ENCODE measurements at places on chromosomes 2 and 18.

DNA sequence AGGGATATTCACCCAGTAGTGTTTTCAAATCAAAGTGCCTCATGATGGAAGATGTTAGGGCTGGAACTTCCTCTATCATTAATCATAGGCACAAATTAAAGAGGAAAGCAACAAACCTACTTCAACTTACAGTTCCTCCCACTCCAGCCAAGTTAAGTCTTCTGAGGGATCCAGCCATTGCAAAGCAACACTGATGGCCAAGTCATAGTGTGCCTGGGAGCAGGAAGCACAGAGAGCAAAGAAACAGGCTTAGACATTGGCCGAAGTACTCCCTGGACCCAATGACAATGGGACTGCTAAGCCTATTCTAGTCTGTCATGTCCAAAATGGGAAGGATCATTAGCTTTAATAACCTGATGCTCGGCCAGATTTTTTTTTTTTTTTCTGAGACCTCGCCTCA is 7.0 kb downstream of the C2orf80 start:
- no peak for DNase-seq

GRCh38 chr2:64283006-64283570 is 138.9 kb upstream of the PELI1 start:
- DNase-seq: no peak

- DNase-seq: no peak
These were observed 80.9 kb downstream of the GALNT1 start for GRCh38 chr18:35662293-35663062.

- no peak for DNase-seq
These were observed 53.5 kb downstream of the ATP8B1 start for GRCh38 chr18:57749604-57749970.

- DNase-seq: no peak
These were observed 3.4 kb downstream of the EML4 start for GRCh38 chr2:42172566-42172965.

GRCh38 chr2:37085731-37086147 is 1.4 kb downstream of the GPATCH11 start:
- DNase-seq: peak; percentile 77

DNA sequence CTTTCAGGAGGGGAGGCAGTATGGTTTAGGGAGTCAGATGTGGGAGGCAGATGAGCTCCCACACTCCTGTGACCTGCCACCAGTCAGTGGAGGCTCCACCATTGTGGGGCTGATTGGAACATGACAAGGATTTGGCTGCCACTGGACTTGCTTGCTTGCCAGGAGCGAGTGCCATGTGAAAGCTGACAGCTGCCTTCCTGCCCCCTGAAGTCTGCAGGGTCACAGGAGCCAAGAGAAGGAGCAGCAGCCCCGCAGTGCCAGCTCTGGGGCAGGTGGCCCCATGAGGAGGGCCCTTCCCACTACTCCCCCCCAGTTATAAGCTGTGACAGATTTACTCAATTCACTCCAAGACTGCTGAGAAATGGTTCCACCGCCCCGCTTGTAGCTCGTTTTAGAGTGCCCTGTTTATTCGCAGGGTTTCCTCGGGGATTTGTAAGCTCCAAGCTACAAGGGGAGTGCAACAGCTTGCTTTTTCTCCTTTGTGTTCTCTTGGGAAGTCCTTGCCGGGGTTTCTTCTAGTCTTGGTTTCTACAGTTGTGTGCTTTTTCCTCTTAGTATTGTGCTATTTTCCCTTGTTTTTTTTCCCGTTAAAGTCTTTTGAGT is 414.3 kb downstream of the MEIS1 start:
- no peak for DNase-seq

DNA sequence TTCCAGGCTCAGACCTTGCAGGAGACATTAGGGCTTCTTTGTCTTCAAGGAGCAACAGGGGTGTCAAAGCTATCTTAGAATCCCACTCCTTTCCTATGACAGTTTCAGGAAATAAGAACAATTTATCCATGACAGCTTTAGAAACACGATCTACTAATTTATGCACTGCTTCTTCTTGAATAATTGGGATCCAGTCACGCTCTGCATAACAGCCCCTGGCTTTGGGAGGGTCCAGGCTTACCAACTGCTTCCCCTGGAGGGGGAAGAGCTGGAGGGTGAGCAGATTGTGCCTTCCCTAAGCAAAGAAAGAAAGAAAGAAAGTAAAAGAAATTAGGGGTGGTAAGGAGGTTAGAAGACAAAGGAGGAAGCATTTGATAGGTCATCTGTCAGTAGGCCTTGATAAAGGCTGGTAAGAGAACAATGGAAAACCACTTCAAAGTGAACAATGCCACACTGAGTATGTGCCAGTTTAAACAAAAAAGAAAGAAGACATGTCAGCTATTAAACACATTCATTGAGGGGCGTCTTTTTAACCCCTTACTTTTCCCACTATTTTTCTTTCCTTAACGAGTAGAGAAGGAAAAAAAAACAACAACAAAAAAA is 327.6 kb downstream of the DCC start:
- DNase-seq: no peak

- DNase-seq: peak; percentile 37
These were observed 51.0 kb upstream of the CYP26B1 start for GRCh38 chr2:72198532-72199241.

DNA sequence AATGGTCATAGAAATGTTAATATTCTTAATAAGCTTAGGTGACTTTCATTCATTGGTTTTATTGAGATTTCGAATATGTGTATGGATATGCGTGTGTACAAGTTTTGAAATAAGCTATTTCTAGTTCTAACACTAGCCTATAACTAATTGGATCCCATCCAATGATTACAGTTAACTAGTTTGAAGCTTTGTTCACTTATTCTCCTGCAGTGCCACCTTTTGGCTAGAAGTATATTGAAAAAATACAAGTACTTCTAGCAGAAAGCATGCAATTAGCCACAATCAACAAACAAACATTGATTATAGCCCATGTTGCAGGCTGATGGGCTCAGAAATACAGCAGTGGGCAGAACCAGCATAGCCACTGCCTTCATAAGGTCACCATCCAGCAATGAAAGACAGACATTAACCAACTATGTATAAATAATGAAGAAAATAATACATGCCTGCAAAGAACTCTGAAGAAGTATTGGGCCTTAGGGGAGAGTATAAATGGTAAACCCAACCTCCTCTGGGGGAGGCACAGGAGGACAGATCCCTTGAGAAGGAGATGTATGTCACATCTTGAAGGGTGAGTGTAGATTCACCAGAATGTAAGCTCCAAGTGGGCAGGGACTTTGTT is 5.1 kb upstream of the PIEZO2 start:
- DNase-seq: peak; percentile 65

- peak; percentile 82 for DNase-seq
These were observed 42.1 kb upstream of the GALR1 start for GRCh38 chr18:77207540-77207939.

DNA sequence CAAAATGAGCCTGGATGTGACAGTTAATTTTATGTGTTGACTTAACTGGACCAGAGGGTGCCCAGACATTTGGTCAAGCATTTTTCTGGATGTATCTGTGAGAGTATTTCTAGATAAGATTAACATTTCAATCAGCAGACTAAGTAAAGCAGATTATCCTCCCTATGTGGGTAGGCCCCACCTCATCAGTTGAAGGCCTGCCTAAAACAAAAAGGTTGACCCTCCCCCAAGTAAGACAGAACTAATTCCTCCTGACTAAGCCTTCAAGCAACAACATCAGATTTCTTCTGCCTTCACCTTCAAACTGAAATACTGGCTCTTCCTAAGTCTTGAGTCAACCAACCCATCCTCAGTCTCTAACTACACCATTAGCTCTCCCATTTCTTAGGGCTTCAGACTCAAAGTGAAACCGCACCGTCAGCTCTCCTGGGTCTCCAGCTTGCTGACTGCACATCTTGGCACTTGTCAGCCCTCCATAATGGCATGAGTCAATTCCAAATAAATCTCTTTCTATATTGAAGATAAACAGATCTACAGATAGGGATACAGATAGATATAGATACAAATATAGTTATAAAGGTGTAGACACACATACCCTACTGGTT is 47.9 kb downstream of the MEMO1 start:
- DNase-seq: no peak

- no peak for DNase-seq
These were observed 8.2 kb downstream of the CDH2 start for GRCh38 chr18:28168725-28169124.

DNA sequence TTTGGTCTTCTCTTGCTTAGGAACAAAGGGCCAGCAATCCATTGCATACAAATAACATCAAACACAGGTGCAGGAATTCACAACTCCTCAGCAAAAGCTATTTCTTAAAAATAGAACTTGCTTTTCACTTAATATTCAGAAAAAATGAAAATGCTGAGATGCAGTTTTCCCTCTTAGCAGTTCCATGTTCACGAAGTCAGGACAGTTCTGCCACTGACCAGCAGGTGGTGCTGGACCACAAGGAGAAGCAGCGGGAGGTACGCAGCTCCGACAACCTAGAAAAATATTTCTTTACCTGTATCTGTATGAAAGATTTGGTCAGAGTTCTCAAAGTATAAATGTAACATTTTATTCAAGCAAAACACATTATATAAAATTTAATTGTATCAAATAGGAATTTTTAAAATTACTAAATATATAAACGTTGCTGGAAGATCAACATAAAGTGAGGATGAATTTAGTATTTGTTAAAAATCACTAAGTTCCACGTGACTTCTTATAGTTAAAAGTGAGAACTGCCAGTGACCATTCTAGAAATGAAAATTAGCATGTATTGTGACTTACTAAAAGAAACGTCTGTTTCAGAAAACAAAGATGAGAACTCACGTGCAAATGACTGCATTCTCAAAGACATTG is 48.8 kb downstream of the ADNP2 start:
- peak; percentile 64 for DNase-seq

DNA sequence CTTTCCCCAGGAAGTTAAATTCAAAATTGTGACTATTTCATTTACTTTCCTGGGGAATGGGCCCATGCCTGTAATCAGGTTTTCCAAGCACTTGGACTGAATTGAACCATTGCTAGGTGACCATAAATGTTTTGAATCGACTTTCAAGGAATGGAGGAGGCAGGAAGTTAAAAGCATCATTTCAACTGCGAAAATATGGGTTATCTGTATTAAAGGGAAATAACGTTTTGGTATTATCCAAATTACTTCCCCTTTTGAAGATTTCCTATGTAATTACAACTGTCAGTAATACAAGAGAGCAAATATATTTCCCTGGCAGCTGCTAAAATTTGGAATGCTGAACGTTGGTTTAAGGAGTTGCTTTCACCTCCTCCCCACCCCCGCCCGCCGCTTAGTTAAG is 19.0 kb downstream of the PNO1 start:
- no peak for DNase-seq

DNA sequence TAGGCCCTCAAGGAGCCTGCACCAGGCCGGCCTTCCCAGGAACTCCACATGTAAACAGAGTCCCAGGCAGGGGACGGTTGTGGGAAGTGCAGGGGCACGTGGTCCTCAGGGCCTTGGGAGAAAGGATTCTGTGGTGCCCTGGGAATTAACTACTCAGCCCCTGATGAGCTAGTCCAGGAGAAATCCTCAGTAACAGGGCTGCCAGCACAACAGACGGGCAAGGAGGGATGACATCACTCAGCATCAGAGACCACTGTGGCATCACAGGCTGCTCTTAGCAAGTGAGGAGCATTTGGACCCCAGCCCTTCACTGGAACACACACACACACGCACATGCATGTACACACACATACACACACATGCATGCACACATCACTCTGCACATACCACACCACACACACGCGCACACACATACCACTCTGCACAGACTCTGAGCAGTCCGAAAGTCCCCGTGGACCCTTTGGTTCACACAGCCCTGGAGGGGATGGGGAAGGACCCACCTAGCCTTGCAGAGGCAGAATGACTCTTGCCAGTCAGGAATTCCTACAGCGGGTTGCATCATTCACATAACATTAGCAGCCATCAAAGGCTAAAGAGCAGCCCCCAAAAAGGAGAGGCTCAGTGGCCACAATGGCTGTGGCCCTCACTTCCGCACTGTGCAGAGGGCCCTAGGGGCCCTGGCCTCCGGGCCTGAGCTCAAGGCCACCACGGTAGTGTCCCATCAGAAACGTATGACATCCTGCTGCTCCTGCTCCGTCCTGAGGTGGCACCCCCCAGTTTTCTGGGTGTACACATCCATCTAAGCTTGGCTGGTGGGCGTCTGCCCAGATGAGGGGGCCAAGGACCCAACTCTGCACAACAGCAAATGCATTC is 1.9 kb upstream of the NMUR1 start:
- no peak for DNase-seq

GRCh38 chr2:55511508-55512124 is 7.9 kb upstream of the CFAP36 start:
- DNase-seq: peak; percentile 50

GRCh38 chr18:3304832-3305231 is 42.9 kb downstream of the MYL12B start:
- DNase-seq: peak; percentile 13

DNA sequence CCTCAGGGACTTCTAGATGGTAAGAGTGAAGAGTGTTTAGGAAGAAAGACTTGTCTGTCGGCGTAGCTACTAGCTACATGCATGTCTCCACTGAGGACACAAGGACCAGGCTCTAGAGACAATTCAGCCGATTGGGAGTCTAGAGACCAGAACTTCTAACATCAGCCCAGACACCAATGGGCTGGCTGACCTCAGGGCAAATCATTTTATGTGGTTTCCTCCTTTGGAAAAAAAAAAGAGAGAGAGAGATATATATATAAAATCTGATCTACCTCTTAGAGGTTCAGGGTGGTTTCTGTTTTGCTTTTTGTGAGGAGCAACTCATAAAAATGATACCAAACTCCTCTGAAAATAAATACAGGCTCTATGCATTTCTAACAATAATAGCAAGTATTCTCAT is 212.8 kb downstream of the BCL2 start:
- no peak for DNase-seq

DNA sequence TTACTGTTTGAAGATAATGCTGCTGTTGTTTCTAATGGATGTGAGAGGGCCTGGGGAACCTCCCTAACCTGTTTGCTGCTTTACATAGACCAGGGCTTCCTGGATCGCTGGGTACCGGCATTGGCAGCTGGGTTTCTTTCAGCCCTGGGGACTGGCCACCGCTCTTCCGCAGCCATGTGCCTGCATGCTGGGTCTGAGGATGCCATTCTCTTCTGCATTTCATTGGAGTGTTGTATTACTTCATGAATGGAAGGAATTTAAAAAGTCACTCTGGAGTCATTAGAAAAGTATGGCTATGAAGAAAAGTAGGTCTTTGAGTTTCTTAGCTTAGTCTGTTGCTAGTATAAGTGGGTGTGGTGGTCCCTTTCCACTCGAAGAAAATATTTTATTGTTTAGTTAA is 107.3 kb upstream of the MGAT5 start:
- peak; percentile 65 for DNase-seq

DNA sequence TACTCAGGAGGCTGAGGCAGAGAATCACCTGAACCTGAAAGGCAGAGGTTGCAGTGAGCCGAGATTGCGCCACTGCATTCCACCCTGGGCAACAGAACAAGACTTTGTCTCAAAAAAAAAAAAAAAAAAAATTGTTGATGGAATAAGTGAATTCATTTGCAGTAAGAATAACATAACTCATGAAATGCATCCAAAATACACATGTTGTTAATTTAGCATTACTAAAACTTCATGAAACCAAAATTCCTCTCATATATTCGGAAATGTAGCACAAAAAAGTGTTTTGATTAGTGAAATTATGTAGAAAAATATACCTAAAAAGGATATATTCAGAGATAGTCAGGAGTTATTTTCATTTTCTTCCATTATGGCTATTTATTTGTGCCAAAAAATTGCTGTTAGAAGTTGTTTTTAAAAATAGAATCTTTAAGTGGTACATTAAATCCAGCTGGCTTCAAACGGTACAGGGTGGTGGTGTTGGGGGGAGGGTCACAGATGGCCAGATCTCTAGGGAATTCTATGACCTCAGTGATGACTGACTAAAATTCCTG is 78.2 kb upstream of the UGP2 start:
- peak; percentile 42 for DNase-seq

- DNase-seq: no peak
These were observed 10.5 kb downstream of the SCYGR4 start for GRCh38 chr2:227627769-227628168.
